ENCODE measurements at places on chromosomes 1 and 21.
A peak's percentile ranks its signal among the peaks of the same experiment; 100 is the strongest.

DNA sequence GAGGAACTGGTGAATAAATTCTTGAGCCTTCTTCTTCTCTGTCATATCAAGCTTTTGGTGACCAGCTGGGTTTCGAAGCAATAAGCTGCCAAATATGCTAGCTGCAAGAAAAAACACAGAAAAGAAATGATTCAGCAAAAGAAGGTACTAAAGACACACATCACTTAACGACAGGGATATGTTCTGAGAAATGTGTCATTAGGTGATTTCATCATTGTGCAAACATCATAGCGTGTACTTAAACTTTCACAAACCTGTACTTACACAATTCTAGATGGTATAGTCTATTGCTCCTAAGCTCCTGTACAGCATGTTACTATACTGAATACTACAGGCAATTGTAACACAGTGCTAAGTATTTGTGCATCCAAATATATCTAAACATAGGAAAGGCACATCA is 2.9 kb upstream of the MTF1 start:
- DNase-seq = no peak

DNA sequence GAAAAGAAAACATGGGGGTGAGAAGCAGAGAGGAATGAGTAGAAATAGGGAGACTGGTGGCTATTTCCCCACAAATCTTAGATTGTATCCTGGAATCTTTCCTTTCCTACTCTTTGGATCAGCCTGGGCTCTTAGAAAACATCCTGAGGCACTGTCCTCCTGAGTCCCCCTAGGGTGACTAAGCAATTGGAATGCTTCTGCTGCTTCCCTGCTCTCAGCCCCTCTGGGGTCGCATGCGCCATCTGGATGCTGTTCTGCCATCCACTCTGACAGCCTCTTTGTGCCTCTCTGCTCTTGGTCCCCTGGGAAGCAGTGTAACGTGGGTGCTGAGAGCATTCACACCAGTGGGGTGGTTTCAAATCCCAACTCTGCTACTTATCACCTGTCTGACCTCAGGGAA is 443.0 kb downstream of the SIPA1L2 start:
- no peak for DNase-seq

DNA sequence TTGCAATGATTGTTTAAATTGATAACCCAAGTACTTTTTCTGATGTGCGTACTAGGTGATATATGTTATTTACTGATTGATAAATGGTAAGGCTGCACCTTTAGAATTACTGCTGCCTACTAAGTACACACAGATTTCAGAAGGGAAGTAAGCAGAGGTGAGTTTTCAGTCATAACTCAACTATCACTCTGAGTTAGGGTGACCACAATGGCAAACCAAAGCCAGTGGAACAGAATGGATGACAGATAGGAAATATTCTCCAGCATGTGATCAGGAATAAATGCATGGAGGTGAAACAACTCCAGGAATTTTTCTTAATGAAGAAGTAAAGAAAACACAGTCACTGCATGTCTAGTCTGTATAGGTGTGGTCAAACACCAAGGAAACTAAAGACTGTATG is 7.5 kb upstream of the KCNJ15 start:
- DNase-seq = no peak

- no peak for DNase-seq
Observed at GRCh38 chr1:41509270-41509671, 24.8 kb upstream of the EDN2 start.

DNA sequence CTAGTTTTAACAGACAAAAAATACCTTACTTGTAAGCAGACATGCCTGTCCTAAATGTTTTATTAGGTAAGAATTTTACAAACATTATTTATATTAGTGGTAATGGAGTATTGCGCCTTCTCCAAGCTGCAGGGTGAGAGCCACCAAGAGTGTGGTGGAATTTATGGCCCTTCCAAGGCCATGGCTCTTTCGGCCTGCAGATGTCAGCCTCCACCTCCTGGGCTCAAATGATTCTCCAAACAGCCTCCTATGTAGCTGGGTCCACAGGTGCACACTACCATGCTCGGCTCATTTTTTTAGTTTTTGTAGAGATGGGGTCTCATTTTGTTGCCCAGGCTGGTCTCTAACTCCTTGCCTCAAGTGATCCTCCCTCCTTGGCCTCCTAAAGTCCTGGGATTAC is 56.3 kb downstream of the ITGB3BP start:
- DNase-seq = no peak

DNA sequence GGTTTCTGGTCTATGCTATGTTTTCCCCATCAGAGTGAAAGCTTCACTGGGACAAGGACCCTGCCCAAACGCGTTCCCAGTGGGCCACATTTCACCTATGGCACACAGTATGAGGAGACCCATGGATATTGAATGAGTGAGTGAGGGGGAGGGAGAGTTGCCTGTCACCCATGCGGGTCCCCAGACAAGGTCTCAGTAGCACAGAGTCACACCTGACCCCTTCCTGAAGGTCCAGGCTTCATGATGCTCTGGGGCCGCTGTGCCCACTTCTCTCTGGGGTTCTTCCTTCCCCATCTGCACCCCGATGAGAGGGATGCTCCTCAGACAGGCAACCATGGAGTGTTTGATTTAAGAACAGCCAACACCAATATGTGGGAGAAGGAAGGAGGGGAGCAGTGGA is 72.3 kb upstream of the CSF3R start:
- DNase-seq = no peak

GRCh38 chr1:17717594-17718535 is 37.3 kb upstream of the ACTL8 start:
- no peak for DNase-seq

DNA sequence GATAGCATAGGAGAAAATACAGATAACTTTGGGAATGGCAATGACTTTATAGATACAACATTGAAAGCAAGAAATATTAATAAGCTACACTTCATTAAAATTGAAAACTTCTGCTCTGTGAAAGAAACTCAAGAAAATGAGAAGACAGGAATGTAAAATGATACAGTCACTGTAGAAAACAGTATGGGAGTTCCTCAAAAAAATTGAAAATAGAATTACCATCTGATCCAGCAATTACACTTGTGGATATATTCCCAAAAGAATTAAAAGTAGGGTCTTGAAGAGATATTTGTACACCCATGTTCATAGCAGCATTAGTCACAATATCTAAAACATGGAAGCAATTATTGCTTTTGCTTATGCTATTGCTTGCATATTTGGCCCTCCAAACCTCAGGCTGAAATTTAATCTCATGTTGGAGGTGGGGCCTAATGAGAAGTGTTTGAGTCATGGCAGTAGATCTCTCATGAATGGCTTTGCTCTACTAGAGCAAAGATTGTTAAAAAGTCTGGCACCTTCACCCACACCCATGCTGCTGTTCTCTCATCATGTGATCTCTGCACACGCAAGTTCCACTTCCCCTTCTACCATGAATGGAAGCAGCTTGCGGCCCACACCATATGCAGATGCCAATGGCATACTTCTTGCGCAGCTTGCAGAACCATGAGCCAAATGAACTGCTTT is 15.3 kb upstream of the AHCYL1 start:
- DNase-seq = no peak

DNA sequence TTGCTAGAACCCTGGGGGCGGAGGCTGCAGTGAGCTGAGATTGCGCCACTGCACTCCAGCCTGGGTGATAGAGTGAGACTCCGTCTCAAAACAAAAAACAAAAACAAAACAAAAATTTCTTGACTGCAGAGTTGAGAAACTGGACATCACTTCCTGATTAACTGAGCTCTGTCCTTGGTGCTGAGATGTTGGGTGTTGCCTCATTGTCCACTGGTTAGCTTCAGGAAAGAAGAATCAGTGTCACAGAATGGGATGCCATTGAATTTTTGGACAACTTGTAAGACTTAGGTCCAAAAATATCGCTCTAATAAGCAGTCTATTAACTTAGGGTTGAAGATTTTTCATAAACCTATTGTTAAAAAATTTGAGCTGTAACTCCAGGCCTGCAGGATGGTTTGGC is 23.8 kb upstream of the KCNA10 start:
- DNase-seq = no peak

GRCh38 chr1:43270421-43271095 is 775 bp downstream of the TMEM125 start:
- no peak for DNase-seq

DNA sequence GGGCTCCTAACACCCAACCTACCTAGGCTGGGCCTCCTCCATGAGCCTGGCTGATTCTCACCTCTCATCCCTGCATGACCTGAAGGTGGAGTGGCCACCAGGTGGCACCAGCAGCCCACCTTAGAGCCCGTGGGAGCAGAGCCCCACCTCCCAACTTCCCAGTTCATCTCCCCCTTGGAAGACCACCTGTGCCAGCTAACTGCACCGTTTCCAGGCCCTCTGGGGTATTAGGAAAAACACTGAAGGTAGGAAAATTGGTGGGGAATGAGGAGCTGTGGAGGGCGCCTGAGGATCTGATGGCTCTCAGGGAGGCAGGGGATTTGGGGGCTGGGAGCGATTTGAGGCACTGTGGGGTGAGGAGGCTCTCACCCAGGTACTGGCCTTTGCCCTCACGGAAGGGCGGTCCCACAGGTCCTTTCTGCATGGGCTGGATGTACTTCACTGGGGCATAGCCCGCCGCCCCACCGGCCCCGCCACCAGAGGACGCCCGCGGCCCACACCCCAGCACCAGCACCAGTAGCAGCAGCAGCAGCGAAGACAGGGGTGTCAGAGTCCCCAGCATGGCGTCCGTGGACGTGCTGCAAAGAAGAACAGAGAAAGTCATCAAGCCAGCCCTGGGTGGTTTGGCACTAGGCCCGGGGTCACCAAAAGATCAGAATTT is 11.1 kb downstream of the ADPRS start:
- peak; percentile 58 for DNase-seq

- DNase-seq = no peak
Observed at GRCh38 chr1:39268906-39269305, 64.4 kb downstream of the MACF1 start.

DNA sequence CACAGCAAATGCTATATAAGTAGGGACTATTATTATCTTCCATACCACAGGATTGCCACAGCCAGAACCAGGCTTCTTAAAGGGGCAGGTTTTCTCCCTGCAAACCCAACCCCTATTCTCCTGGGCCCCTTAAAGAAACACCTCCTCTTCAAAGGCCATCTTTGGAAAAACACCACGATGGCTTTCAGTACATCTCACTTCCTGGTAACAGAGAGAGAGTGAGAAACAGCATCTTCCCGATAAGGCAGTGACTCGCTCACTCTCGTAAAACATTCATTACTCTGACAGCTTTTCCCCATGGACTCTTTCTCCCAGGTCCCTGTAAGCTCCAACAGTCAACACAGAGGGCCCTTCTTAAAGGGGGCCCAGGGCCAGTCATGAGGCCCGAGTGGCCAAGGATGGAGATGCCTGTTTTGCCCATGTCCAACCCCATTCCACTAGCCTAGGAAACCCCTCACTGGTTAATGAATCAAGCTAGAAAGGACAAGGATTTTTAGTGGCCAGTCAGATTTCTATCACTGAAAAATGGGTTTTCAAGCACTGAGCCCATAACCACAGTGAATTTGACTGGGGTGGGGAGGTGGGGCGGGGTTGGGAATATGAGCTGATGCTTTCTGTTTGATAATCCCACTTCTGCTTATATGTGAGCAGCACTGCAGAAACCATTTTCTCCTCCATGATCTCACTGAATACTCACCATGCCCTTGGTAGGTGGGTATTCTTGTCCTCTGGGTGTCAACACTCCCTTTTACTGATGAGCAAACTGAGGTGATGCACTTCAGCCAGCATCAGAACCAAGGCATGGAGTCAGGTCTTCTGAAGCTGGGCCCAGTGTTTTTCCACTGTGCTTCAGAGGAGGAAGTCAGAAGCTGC is 3.6 kb upstream of the NAV1 start:
- no peak for DNase-seq

GRCh38 chr1:220786337-220787068 is at the start of gene MTARC1:
MTARC1 (plus strand) TSS chr1:220786913; CDS start chr1:220786945, 32 bp downstream.
- no peak for DNase-seq

DNA sequence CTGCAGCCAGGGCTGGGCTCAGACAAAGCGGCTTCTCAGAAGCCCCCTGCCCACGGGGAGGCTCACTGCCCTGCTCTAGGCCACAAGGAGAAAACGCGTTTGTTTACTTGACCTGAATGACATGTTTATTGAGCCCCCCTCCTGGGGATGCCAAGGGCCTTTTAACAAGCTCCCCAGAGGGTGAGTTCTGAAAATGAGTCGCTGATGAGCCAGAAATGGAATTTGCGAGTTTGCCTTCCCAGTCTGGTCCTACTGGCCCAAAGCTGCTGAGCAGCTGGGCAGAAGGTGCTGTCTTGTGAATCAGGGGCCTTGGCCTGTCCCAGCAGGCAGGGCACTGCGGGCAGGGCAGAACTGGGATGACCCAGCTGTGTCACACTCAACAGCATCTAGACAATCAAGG is 120.6 kb downstream of the SYF2 start:
- DNase-seq = no peak

GRCh38 chr1:79042539-79042938 is 36.0 kb upstream of the ADGRL4 start:
- DNase-seq = no peak

DNA sequence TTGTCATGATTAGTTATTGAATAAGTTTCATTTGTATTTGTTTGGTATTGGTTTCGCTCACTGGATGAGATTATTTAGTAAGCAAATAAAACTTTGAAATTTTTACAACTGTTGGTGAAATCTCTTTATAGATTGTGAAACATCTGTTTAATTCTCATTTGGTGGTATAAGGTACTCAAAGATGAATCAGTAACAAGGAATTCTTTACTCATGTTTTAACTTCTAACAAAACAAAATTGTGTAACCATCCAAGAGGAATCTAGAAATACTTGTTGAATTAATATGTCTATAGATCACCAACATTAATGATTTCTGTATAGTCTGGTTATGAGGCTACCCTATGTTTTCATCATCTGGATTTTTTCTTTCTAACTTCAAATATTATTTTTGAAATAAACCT is 62.8 kb upstream of the USP25 start:
- no peak for DNase-seq

DNA sequence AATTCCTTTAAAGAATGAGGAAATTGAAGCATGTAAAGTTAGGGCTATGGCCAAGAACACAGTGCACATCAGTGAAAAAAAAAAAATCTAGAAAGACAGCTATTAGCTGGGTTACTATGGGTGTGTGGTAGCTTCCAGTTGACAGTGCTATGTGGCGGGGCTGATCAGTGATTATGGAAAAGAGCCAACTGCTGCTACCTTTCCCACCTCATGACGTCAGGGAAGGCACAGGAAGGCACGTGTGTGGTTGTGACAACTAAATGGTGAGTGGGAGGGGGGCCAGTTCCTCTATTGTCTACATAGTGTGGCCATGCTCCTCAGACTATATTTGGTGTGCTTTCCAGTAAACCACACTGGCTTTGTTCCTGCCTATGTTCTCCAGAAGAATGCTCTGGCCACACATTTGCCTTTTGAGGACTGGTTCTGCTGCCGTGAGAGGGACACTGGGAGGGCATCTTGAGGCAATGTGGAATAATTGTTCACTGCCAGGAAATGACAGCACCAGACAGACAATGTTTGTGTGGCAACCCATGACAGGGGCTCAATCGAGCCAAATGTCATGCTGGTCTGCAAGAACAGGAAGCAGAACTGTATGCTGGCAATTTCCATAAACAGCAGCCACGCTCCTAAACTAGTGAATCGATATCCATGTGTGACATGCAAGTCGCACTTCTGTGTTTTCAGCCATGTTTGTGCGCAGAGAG is 3.0 kb upstream of the SDE2 start:
- DNase-seq = peak; percentile 20

- no peak for DNase-seq
Observed at GRCh38 chr1:19139711-19140110, 70.4 kb downstream of the UBR4 start.

- no peak for DNase-seq
Observed at GRCh38 chr21:15009837-15010363, 54.9 kb downstream of the NRIP1 start.

GRCh38 chr1:96291468-96291867 is 430.1 kb upstream of the PTBP2 start:
- DNase-seq = no peak
